Stimulated activated CD4-positive, alpha-beta T cell treated with anti-CD3 and anti-CD28 coated beads, Interleukin-4, amount 100 ng/mL, for 4 hours (primary cell): ENCODE measurements at places on chromosomes 6 and 20.

GRCh38 chr6:18795726-18796125 lies 408.6 kb downstream of the RNF144B start:
- no peak for DNase-seq

GRCh38 chr6:111952821-111953540 lies 79.7 kb upstream of the FYN start:
- no peak for DNase-seq

GRCh38 chr6:79203753-79204253 lies 30.7 kb downstream of the HMGN3 start:
- DNase-seq: no peak

DNA sequence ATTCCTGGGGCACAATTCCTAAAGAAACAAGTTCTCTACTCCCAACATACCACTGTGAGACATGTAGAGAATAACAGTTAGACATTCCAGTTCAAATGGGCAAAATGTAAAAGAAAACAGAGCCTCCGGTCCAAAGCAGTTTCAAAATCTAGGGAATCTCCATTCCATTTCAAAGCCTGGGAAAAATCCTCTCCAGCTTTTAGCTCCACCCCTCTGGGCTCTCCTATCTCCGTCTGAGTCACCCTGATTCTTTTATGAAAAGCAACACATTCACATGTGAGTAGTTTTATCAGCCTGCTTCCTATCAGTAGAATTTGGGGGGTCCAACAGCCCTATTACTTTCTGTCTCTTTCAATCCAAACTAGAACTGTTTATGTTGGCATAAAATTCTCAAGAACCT lies 3.7 kb downstream of the CSNK2A1 start:
- DNase-seq: no peak
